ENCODE measurements at places on chromosomes 16 and 17. TPM values are rescaled to one million over a fixed set of nuclear protein-coding genes. Genes with fewer than 3 reads are reported as not detected.

DNA sequence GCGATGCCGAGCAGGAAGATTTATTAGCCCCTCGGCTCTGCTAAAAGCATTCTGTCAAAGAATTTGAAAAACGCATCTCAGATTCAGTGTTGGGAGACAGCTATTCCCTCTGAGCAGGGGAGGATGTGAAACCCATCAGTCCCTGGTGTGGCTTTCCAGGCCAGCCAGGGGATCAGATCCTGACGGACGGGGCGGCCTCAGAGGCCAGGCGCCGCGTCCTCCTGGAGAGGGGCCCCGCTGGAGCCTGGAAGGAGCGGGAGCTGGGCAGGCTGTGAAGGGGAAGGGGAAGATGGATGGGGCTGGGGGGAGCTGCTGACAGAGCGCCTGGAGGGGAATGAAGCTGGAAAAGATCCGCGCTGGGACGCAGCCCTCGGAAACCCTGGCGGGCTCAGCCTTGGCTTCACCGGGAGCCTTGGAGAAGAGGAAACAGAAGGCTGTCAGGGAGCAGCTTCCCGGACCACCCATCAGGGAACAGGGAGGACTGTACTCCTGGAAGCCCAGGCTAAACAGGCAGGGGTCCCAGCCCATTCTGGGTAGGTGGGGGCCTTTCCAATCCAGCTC is 358.0 kb downstream of the C16orf95 start:
- DNase-seq: no peak

DNA sequence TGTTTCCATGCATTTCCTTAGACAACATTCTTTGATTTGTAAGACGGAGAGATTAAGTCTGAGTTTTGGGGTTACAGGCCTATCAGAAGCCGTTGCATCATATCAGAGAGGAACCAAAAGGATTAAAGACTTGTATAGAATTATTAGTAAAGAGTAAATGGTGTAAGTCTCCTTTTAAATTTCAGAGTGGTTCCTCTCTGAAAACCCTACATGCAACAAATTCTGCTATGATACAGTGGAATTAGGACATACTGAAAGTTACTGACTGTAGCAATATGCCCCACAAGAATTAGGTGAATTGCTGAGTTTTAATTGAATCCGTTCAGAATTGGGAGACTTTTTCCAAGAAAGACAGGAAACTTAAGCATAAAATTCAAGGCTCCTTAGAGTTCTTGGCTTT is 221.6 kb downstream of the FTO start:
- DNase-seq: no peak

DNA sequence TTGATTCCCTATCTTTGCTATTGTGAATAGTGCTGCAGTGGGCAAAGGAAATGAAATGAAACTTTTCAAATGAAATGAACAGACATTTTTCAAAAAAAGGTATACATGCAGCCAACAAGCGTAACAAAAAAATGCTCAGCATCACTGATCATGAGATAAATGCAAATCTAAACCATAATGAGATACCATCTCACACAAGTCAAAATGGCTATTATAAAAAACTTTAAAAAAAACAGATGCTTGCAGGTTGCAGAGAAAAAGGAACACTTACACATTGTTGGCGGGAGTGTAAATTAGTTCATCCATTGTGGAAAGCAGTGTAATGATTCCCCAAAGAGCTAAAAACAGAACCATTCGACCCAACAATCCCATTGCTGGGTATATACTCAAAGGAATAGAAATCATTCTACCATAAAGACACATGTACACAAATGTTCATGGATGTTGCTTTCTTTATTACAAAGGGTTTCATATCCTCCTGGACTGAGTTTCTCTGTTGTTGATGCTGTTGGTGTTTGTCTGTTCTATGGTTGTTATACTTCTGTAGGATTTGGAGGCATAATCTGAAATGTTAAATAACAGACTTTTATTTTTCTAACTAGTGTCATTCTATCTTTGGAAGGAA is 99.3 kb upstream of the SOX9 start:
- DNase-seq: no peak

DNA sequence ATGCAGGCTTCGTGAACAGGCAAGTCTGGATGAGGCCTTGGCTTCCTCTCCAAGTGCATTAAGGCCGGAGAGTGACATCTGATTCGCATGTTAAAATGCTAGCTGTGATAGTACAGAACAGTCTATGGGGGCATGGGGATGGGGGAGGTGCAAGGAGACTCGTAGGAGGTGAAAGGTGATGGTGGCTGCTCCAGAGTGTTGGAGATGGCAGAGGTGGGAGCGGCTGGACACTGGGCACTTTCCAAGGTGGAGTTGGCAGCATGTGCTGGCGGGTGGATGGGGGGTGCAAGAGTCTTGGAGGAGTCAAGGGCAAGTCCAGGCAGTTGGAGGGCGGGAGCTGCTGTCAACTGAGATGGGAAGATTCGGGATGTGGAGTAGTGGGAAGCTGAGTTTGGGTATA is 350.9 kb upstream of the TNRC6C start:
- DNase-seq: no peak

- no peak for DNase-seq
Observed at GRCh38 chr17:29625037-29625750, 2.5 kb upstream of the CORO6 start.

- DNase-seq: no peak
Observed at GRCh38 chr17:6501359-6501758, 55.0 kb downstream of the PITPNM3 start.

DNA sequence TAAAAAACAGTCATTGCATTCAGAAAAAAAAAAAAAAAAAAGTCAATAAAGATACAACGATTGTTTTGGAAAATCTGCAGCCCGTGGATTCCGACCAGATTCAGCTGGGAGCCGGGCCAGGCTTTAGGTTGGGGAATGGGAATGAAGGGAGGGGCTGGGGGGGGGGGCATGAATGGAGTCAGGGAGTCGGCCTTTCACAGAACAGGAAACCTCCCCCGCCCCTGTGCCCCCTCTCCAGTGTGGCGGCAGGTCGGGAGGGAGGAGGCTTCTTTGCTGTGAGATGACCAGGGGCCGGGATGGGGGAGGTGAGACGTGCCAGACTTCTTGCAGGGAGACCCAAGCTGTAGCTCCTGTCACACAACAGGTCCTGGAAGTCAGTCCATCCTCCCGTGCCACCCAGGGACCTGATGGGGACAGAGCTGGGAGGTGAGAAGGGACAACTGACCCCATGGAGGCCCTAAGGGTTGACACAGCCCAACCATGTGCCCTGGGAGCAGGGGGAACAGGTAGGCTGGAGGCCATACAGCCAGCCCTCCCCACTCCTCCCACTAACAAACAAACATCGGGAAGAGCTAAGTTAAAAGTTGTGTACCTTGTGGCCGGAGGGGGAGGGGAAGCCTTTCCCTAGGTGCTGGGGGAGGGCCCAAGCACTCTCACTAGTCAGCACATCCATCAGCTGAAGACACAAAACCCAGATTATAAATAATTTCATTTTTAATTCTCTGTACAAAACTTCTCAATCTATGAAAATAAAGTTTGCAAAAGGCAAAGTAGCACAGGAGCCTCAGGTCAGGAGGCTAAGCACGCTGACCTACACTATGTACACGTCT is 25.2 kb downstream of the SREBF1 start:
- DNase-seq: no peak

GRCh38 chr17:58233543-58233942 is 4.8 kb upstream of the LPO start:
- no peak for DNase-seq

- no peak for DNase-seq
Observed at GRCh38 chr17:82536512-82537201, 17.1 kb downstream of the FOXK2 start.

GRCh38 chr16:2033057-2033908 is 6.6 kb downstream of the NHERF2 start:
- DNase-seq: peak; percentile 29

DNA sequence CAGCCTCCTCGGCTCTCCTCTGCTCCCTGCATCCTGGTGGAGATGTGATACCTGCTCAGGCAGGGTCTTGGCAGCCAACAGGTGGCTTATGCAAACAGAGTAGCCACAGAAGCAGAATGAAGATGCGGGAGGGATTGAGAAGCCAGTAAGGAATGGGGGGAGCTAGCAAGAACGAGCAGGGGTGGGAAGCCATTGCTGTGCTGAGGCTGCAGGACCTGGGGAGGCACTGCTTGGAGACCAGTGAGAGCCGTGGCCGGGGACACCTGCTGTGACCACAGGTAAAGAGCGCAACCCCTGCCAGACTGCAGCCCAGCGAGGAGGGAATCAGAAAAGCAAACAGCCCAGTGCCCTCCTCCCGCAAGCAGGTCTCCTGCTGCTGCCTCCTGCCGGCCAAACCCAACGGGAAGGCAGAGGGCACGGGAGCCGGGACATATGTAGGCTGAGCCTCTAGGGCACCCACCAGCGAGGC is 14.7 kb downstream of the AIPL1 start:
- DNase-seq: peak; percentile 34

GRCh38 chr16:14399378-14400284 is 230.4 kb downstream of the PARN start:
- peak; percentile 2 for DNase-seq

GRCh38 chr16:84358601-84359295 is 9.6 kb upstream of the ATP2C2 start:
- DNase-seq: no peak

DNA sequence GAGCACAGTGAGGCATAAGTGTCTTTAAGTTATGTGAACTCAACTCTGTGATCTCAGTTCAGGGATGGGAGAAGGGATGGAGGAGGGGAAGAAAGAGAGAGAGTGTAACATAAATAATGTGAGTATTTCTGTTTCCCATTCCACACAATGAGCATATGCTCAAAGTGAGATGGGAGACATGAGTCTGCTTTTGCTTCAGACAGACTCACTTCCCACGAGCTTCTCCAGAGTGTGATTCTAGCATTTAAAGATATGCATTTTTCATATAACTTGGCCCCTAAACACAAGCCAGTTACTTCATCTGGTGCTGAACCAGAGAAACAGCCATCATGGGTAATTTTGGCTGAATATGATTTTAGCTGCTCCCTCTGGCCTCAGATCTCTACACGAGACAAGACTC is 35.0 kb downstream of the SHISA9 start:
- DNase-seq: no peak

- DNase-seq: no peak
Observed at GRCh38 chr17:50328363-50329325, 17.3 kb upstream of the XYLT2 start.

- DNase-seq: no peak
Observed at GRCh38 chr16:49474741-49475140, 101.1 kb downstream of the C16orf78 start.

- DNase-seq: no peak
Observed at GRCh38 chr17:41451154-41451728, 10.5 kb upstream of the KRT38 start.

The ALOX12 gene
- not detected for total RNA-seq

The SLC13A5 gene
- total RNA-seq: not detected

The PARD6A gene
- total RNA-seq: 7.2 TPM

The HOXB1 gene
- not detected for total RNA-seq

The SLC13A2 gene
- total RNA-seq: not detected

The ARL5C gene
- total RNA-seq: not detected

The PRSS8 gene
- total RNA-seq: not detected

The ZP2 gene
- total RNA-seq: not detected

The SLC47A1 gene
- total RNA-seq: not detected

Data from activated CD8-positive, alpha-beta T cell treated with anti-CD3 and anti-CD28 coated beads for 36 hours (primary cell).